Daoy (cell line): ENCODE measurements at places on chromosomes 13 and 19. TPM values are rescaled to one million over a fixed set of nuclear protein-coding genes. Genes with fewer than 3 reads are reported as not detected.

GRCh38 chr19:40362160-40362559, 13.7 kb downstream of the PLD3 start:
- DNase-seq, result no peak

- DNase-seq, result no peak
Measured at GRCh38 chr13:111659842-111660241, 339.4 kb downstream of the TEX29 start.

GRCh38 chr13:39840201-39840600, 184.7 kb downstream of the COG6 start:
- DNase-seq, result peak; percentile 62

GRCh38 chr13:67136157-67136556, 94.0 kb downstream of the PCDH9 start:
- DNase-seq, result no peak

GRCh38 chr19:53612762-53613526, 18.9 kb upstream of the DPRX start:
- DNase-seq, result no peak

DNA sequence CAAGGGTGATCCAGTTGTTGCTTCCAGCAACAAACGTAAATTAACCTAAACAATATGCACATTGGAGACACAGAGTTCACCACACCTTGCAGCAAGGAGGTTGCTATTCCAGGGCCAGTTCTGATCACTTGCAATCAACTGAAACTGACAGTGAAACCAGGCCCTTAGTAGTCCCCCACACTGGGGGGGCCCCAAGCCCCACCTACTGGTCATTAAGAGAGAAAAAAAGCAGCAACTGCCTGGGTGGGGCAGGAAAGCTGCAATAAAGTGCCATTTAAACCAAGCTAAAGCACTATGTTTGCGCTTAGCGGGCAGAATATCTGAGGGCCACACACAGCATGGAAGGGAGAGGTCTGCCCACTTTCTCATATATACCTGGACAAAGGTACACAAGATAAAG, 51.5 kb downstream of the ATP7B start:
- no peak for DNase-seq

Gene NOVA2
- not detected in 2 replicates for total RNA-seq

Gene ZNF578
- 1.4 and 1.6 TPM in 2 replicates for total RNA-seq
